ENCODE measurements at places on chromosomes 3 and 15. TPM values are rescaled to one million over a fixed set of nuclear protein-coding genes. Genes with fewer than 3 reads are reported as not detected.

The HHLA2 gene
- not detected for total RNA-seq

The BCL2A1 gene
- not detected for total RNA-seq

The VGLL3 gene
- total RNA-seq: not detected

The C3orf20 gene
- total RNA-seq: not detected

The AP3B2 gene
- 0.29 TPM for total RNA-seq

The C3orf80 gene
- not detected for total RNA-seq

The DISP2 gene
- total RNA-seq: 0.19 TPM

The EXD1 gene
- not detected for total RNA-seq

The STAB1 gene
- total RNA-seq: 0.12 TPM

The PROK2 gene
- total RNA-seq: not detected

The NR2E3 gene
- total RNA-seq: not detected

The TNK2 gene
- 14.6 TPM for total RNA-seq

The GALNT15 gene
- not detected for total RNA-seq

The GOLGA8J gene
- 0.40 TPM for total RNA-seq

The ACTR8 gene
- 24.1 TPM for total RNA-seq

The C3orf70 gene
- 2.1 TPM for total RNA-seq

The MB21D2 gene
- 99.1 TPM for total RNA-seq

The SQOR gene
- 21.7 TPM for total RNA-seq

The PRR20G gene
- not detected for total RNA-seq

The GABRR3 gene
- total RNA-seq: not detected

The PLSCR5 gene
- not detected for total RNA-seq

The FETUB gene
- total RNA-seq: 0.45 TPM

The NUDT16 gene
- total RNA-seq: 7.8 TPM

The XCR1 gene
- not detected for total RNA-seq

The ALDH1A2 gene
- not detected for total RNA-seq

All from A172 (cell line).